Ascending aorta (tissue), 2 donors: ENCODE measurements at places on chromosomes 13 and 19.

- H3K27me3 ChIP-seq, result no peaks in the 10 kb centered on the region
- peaks cover 6% of the 10 kb centered on the region for H3K4me1 ChIP-seq
- H3K4me3 ChIP-seq, result no peak overlapping the region
- DNase-seq, result no peak
- H3K36me3 ChIP-seq, result no peaks in the 10 kb centered on the region
These were observed 12.5 kb downstream of the POLR1D start for GRCh38 chr13:27634231-27634630.

DNA sequence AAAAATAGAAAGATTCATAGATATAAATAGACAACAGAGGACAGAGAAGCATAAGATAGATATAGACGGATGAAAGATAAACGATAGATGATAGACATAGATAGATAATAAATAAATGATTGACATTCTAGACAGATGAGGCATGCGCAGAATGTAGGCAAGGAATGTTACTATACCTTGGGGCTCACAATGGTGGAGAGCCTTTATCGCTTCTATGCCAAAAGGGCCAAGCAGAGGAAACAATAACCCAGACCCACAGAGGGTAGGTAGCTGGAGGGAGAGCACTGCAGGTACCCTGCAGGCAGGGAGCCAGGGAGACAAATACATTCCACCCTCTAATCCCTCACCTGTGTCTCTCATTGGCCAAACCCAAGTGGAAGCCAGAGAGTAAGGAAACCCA is 44.4 kb downstream of the NOTCH3 start:
- H3K4me3 ChIP-seq, result no peak overlapping the region
- H3K36me3 ChIP-seq, result peaks cover 21% of the 10 kb centered on the region
- DNase-seq, result no peak

DNA sequence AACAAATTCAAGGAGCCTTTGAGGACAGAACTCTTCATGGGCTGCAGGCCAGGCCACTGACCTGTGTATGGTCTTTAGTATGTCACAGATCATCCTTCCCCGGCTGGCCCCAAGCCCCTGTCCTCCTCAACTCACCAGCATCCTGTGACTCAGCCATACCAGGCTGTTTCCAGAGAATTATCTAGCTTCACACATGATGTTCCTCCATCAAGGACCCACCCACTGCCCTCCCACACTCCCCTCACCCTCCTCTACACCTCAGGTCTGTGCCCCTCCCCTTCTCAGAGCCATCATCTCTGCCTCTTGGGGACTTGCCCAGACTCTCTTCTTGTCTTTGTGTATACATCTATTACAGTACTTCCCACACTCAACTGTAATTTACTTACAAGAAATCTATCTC is 14.7 kb downstream of the DCT start:
- no peaks in the 10 kb centered on the region for H3K4me1 ChIP-seq
- no peak overlapping the region for H3K4me3 ChIP-seq

- peaks cover 20% of the 10 kb centered on the region for H3K27me3 ChIP-seq
- H3K27ac ChIP-seq, result no peak overlapping the region
- no peak overlapping the region for H3K4me3 ChIP-seq
- DNase-seq, result no peak
These were observed 2.0 kb upstream of the SELENOV start for GRCh38 chr19:39512988-39513387.

- DNase-seq, result no peak
- H3K4me1 ChIP-seq, result no peaks in the 10 kb centered on the region
- H3K27ac ChIP-seq, result no peak overlapping the region
- no peak overlapping the region for H3K4me3 ChIP-seq
- H3K36me3 ChIP-seq, result no peaks in the 10 kb centered on the region
- no peaks in the 10 kb centered on the region for H3K27me3 ChIP-seq
These were observed 79.8 kb upstream of the WASF3 start for GRCh38 chr13:26477681-26478080.

GRCh38 chr13:43157796-43158195 is 134.4 kb downstream of the DNAJC15 start:
- no peak overlapping the region for H3K27ac ChIP-seq
- DNase-seq, result no peak
- no peaks in the 10 kb centered on the region for H3K36me3 ChIP-seq

- no peaks in the 10 kb centered on the region for H3K4me1 ChIP-seq
- no peak for DNase-seq
- peaks cover 10% of the 10 kb centered on the region for H3K36me3 ChIP-seq
- H3K4me3 ChIP-seq, result no peak overlapping the region
- no peak overlapping the region for H3K27ac ChIP-seq
- H3K27me3 ChIP-seq, result no peaks in the 10 kb centered on the region
These were observed 15.0 kb downstream of the PPP5C start for GRCh38 chr19:46361915-46362314.

DNA sequence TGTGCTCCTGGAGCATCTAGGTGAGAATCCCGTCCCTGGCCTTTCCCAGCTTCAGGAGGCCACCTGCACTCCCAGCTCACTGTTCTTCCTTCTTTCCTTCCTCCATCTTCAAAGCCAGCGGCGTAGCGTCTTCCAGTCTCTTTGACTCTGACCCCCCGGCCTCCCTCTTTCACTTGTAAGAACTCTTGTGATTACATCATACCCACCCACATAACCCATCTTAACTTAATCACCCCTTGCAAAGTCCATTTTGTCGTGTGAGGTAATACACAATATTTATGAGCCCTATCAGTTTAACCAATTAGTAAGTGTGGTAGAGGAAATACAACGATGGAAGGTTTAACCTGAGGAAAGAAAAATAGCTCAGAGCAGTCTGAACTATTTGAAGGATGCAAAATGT is 4.6 kb upstream of the CDC16 start:
- no peaks in the 10 kb centered on the region for H3K27me3 ChIP-seq
- no peak overlapping the region for H3K27ac ChIP-seq
- no peak for DNase-seq
- H3K4me3 ChIP-seq, result no peak overlapping the region
- no peaks in the 10 kb centered on the region for H3K36me3 ChIP-seq

GRCh38 chr13:40102360-40102727 is 446.9 kb downstream of the COG6 start:
- no peaks in the 10 kb centered on the region for H3K27me3 ChIP-seq
- H3K36me3 ChIP-seq, result no peaks in the 10 kb centered on the region
- H3K4me3 ChIP-seq, result no peak overlapping the region
- DNase-seq, result no peak
- H3K27ac ChIP-seq, result no peak overlapping the region
- H3K4me1 ChIP-seq, result no peaks in the 10 kb centered on the region

DNA sequence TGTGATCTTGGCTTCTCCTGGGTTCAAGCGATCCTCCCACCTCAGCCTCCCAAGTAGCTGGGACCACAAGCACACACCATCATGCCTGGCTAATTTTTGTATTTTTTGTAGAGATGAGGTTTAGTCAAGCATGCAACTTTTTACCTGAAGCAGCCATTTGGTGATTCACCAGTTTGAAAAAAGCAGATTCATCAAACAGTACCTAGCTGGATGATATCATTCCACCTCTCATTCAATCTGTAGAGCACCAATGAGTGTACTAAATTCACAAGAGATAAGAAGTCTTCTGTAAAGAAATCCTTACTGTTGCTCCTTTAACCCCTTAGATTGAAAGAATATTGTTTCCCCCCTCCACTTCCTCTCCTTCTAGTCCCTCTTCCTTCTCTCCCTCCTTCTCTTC is 261.1 kb upstream of the RFC3 start:
- H3K4me1 ChIP-seq, result peaks cover 5% of the 10 kb centered on the region
- H3K36me3 ChIP-seq, result no peaks in the 10 kb centered on the region
- no peak for DNase-seq
- H3K27me3 ChIP-seq, result no peaks in the 10 kb centered on the region
- no peak overlapping the region for H3K27ac ChIP-seq
- H3K4me3 ChIP-seq, result no peak overlapping the region

GRCh38 chr13:75052616-75053015 is 429.4 kb downstream of the TBC1D4 start:
- H3K27me3 ChIP-seq, result no peaks in the 10 kb centered on the region
- H3K4me3 ChIP-seq, result no peak overlapping the region
- no peak overlapping the region for H3K27ac ChIP-seq

- no peak for DNase-seq
- no peak overlapping the region for H3K4me3 ChIP-seq
- H3K4me1 ChIP-seq, result no peaks in the 10 kb centered on the region
- H3K27ac ChIP-seq, result no peak overlapping the region
- H3K27me3 ChIP-seq, result no peaks in the 10 kb centered on the region
- no peaks in the 10 kb centered on the region for H3K36me3 ChIP-seq
These were observed 99.7 kb upstream of the RXFP2 start for GRCh38 chr13:31639443-31640163.

GRCh38 chr13:25739376-25739775 is 312.4 kb downstream of the SHISA2 start:
- H3K4me3 ChIP-seq, result no peak overlapping the region
- no peaks in the 10 kb centered on the region for H3K27me3 ChIP-seq
- H3K27ac ChIP-seq, result no peak overlapping the region
- H3K4me1 ChIP-seq, result no peaks in the 10 kb centered on the region
- no peak for DNase-seq
- no peaks in the 10 kb centered on the region for H3K36me3 ChIP-seq

- no peaks in the 10 kb centered on the region for H3K27me3 ChIP-seq
- H3K36me3 ChIP-seq, result no peaks in the 10 kb centered on the region
- DNase-seq, result no peak
- H3K4me1 ChIP-seq, result peaks cover 2% of the 10 kb centered on the region
- H3K4me3 ChIP-seq, result no peak overlapping the region
These were observed 435.6 kb downstream of the FOXO1 start for GRCh38 chr13:40230833-40231266.

DNA sequence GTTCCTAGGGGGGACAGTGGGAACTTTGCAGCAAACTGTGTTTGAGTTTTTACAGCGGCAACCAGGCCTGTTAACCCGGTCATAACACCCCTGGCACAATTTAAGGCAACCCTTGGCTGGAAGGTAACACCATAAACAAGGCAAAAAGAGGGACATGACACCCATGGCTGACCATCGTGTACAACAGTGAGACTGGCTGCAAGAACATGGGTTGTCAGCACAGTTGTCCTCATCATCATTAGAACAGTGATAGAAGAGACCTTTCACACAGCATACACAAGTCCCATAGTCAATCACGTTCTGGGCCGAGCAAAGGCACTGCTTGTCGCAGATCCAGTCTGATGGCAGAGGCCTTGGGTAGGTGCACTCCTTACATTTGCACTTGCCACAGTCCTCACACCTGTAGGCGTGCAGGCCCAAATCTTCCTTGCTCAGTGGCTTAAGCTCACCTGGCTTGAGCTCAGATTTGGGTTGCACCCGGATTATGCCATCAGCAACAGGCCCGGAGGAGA is 4.1 kb downstream of the SPRY2 start:
- no peak for DNase-seq
- H3K27me3 ChIP-seq, result no peaks in the 10 kb centered on the region
- H3K4me3 ChIP-seq, result peak overlapping the region; percentile 89

DNA sequence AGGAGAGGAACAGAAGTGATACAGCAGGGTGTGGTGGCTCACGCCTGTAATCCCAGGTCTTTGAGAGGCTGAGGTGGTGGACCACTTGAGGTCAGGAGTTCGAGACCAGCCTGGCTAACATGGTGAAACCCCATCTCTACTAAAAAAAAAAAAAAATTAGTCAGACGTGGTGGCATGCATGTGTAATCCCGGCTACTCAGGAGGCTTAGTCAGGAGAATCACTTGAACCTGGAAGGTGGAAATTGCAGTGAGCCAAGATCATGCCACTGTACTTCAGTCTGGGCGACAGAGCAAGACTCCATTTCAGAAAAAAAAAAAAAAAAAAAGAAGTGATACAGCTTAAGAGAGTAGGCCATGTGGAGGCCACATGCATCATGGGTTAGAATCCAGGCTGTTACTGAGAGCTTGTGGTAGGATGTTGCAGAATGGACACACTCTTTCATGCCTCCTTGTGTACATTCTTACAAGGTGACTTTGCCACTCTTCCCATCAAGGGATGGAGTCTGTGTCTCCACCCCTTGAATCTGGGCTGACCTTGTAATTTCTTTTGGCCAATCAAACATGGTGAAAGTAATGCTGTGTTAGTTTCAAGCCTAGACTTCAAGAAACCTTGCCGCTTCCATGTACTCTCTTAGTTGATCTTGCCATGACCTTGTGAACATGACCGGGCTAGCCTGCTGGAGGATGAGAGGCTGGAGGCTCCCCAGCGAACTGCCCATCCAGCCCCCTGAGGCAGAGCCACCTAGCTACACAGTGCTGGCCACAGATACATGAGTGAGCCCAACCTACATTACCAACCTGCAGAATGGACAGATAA is 12.3 kb downstream of the FAM187B start:
- H3K4me1 ChIP-seq, result no peaks in the 10 kb centered on the region
- H3K27ac ChIP-seq, result no peak overlapping the region
- DNase-seq, result no peak
- H3K4me3 ChIP-seq, result no peak overlapping the region
- H3K36me3 ChIP-seq, result no peaks in the 10 kb centered on the region

DNA sequence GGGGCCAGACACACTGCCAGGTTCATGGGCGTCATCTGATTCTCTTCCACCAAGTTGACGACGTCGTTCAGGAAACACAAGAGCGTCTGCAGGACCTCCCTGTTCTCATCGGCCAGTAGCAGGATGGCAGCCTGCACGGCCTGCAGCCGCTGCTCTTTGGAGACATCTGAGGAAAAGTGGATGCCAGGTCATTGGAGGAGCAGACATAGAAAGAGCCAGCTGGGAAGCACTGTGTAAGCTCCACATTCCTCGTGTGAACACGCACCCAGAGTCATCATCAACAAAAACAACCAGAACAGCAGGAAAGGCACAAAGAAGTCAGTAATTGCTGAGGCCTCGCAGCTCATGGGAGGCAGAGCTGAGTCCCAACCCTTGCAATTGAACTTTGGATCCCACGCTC is 96.5 kb downstream of the KL start:
- H3K4me3 ChIP-seq, result no peak overlapping the region
- H3K27me3 ChIP-seq, result no peaks in the 10 kb centered on the region
- peaks cover 42% of the 10 kb centered on the region for H3K36me3 ChIP-seq
- H3K4me1 ChIP-seq, result peaks cover 21% of the 10 kb centered on the region
- H3K27ac ChIP-seq, result peak overlapping the region; percentile 81

DNA sequence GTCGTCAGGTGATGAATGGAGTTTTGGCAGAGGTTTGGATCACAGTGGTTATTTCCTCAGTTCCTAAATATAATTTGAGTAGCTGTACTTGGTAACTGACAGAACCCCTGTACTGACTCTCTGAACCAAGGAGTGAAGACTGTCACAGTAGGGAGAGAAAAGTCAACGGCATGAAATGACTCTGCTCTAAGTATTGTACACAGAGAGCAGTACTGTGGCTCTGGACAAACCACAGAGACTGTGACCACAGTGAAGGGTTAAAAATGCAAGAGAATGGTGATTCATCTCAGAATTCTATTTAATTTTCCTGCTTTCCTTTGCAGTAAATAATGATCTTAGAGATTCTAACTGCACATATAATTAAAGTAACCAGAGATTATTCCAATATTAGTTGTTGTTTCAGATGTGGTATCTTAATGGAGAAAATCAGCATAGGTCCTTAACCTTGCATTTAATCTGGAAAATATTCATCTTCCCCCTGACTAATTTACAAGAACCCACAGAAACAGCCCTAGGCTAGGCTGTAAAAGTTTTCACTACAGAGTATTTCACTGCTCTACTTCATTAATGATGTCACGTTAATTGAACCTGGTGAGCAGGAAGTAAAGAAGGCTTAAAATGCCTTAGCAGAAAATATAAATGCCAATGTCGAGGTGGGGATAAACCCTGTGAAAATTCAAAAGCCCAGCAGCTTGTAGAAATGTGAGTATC is 221.9 kb downstream of the LIG4 start:
- no peak for DNase-seq
- H3K27me3 ChIP-seq, result no peaks in the 10 kb centered on the region
- no peak overlapping the region for H3K4me3 ChIP-seq
- no peak overlapping the region for H3K27ac ChIP-seq

GRCh38 chr13:68551701-68552522 is 1321.8 kb upstream of the PCDH9 start:
- H3K27me3 ChIP-seq, result no peaks in the 10 kb centered on the region
- H3K4me1 ChIP-seq, result peaks cover 3% of the 10 kb centered on the region
- peak overlapping the region; percentile 27 for H3K4me3 ChIP-seq
- no peak for DNase-seq
- H3K36me3 ChIP-seq, result no peaks in the 10 kb centered on the region
